ENCODE measurements at places on chromosomes 16 and 17. TPM values are rescaled to one million over a fixed set of nuclear protein-coding genes. Genes with fewer than 3 reads are reported as not detected.

Gene TEKT3
- total RNA-seq: not detected

Gene SPATA32
- not detected for total RNA-seq

Gene LPO
- not detected for total RNA-seq

Gene DLX3
- total RNA-seq: not detected

Gene TMIGD1
- not detected for total RNA-seq

Gene RNF222
- not detected for total RNA-seq

Gene C17orf107
- total RNA-seq: 5.8 TPM

Gene SLC47A1
- total RNA-seq: 4.3 TPM

Gene GAS2L2
- not detected for total RNA-seq

Gene CCDC57
- total RNA-seq: 21.1 TPM

Data from hair follicle dermal papilla cell (primary cell).